ENCODE measurements at places on chromosomes 16 and 17. TPM values are rescaled to one million over a fixed set of nuclear protein-coding genes. Genes with fewer than 3 reads are reported as not detected.

GRCh38 chr17:79754370-79754769 lies 23.6 kb upstream of the CBX2 start:
- DNase-seq = no peak

DNA sequence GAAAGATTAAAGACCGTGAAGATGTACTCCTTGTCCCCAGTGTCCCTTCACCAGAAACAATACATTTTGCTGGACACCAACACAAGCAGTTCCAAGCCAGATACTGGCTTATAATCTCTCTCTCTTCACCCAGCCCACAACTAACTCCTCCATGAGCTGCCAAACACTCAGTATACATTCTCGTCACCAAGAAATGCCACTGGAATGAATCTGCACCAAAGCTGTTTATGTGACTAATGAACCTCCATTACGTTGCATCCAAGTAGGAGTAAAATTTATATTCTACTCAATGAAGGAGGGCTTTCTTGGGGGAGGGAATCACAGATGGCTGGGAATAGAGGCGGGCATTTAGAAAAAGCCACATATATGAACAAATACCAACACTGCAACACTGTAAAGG lies 20.9 kb upstream of the SOX9 start:
- no peak for DNase-seq

DNA sequence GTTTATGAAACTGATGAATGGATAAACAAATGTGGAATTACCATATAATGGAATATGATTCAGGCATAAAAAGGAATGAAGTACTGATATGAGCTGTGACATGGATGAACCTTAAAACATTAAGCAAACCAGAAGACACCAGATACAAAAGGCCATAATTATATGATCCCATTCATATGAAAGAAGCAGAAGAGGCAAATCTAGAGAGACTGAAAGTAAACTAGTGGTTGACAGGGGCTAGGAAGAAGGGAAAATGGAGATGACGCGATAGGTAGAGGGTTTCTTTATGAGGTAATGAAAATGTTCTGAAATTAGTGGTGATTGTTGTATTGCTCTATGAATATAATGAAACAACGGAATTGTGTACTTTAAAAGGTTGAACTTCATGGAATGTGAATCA lies 88.4 kb downstream of the HIC1 start:
- DNase-seq = no peak

GRCh38 chr17:58324056-58324408 lies 4.6 kb downstream of the TSPOAP1 start:
- DNase-seq = no peak

Gene MYH10
- total RNA-seq = 404 TPM

Gene CDRT4
- 2.9 TPM for total RNA-seq

Gene OTOP3
- total RNA-seq = not detected

Gene KRTAP4-5
- total RNA-seq = not detected

Gene MEOX1
- not detected for total RNA-seq
